ENCODE measurements at places on chromosomes 2 and 18.
A peak's percentile ranks its signal among the peaks of the same experiment; 100 is the strongest.

DNA sequence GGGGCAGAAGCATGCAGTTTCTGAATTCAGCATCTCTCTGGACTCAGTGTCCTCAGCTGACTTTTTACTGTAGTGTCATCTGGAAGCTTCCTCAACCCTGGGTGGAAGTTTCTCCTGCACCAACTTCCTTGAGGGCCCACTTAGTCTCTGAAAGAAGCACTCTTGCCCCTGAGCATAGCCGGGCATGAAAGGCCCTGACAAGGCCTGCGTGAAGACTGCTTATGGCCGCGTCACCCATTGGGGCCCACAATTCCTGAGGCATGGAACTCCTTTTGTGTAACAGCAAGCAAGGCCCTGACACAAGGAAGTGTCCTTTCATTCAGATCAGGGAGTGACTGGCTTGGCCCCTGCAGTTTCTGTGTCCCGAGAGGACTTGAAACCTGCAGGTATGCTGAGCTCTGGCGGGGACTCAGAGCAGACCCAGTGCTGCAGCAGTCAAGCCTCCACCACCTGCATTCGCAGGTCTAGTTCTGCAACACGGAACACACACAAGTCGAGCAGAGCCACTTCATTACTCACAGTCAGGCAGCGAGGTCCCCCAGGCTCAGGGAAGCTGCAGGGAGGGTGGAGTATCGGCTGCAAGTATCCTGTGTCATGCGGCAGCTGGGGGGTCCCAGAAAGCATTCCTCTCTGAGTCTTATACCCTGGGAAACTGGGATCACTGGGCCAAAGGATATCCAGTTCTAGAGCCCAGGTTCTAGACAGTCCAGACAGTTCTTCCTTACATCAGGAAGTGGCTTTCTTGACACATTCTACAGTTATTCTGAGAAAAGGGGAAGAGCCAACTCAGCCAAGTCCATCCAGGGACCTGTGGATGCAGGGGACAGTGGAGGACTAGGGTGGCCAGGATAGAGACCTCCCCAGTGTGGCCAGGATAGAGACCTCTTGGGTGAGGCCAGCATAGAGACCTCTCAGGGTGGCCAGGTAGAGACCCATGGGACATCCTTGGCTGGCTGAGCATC is 35.6 kb upstream of the PRLH start:
- DNase-seq: no peak

GRCh38 chr18:30486856-30487255 is 555.7 kb downstream of the DSC3 start:
- DNase-seq: no peak

DNA sequence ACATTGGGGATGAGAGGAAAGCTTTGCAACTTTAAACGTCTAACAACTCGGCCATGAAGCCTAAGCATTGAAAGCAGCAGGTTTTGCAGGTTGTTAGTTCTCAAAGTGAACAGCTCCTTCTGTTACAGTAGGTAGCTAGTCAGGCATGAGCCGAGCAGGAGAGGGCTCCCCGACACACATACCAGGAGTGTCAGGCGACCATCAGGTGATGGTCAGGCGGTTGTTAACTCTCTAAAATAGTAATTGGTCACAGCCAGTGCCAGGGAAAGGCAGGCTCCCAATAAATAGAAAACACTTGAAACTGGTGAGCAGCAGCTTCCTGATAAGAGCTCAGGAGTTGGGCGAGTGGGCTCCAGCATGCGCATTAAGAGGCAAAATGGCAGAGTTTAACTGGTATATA is 53.5 kb upstream of the DAPL1 start:
- no peak for DNase-seq

- DNase-seq: no peak
These were observed 29.6 kb downstream of the RAMP1 start for GRCh38 chr2:237889016-237889415.

DNA sequence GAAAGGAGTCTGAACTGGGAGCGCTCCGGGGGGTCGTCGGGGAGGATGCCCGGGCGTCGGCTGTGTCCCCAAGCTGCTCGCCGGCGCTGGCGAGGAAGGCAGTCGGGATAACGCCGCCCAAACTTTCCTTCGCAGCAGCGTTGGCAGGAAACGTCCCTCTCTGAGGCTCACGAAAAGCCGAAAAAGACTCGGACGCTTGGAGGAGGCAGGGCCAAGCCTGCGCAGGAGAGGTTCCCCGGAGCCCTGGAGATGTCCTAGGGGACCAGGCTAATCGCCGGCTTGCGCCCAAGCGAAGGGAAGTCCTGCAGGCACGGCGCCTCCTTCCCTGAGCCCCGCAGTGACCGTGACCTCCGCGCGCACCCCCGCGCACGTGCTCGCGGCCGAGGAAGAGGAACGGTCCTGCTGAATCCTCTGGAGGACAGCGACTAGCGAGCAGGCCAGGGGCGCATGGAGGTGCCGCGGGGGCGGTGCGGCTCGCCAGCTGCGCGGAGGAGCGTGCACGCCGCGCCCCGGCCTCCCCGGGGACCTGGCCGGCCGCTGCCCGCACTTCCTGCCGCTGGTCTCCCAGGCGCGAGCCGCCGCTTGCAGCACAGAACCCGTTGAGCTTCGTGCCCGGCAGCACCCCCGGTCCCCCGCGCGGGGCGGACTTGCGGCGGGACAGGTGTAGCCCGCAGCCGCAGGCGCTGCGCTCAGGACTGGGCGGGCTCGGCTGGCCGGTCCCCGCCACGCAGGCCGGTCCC is at the start of gene SH3RF3:
TSS of gene SH3RF3 (plus strand) at position 590 of the 740 bp plus-strand sequence.
- no peak for DNase-seq

GRCh38 chr2:52794581-52794980 is 973.0 kb upstream of the CHAC2 start:
- no peak for DNase-seq

- DNase-seq: no peak
These were observed 15.2 kb upstream of the CXCR4 start for GRCh38 chr2:136133176-136133575.

DNA sequence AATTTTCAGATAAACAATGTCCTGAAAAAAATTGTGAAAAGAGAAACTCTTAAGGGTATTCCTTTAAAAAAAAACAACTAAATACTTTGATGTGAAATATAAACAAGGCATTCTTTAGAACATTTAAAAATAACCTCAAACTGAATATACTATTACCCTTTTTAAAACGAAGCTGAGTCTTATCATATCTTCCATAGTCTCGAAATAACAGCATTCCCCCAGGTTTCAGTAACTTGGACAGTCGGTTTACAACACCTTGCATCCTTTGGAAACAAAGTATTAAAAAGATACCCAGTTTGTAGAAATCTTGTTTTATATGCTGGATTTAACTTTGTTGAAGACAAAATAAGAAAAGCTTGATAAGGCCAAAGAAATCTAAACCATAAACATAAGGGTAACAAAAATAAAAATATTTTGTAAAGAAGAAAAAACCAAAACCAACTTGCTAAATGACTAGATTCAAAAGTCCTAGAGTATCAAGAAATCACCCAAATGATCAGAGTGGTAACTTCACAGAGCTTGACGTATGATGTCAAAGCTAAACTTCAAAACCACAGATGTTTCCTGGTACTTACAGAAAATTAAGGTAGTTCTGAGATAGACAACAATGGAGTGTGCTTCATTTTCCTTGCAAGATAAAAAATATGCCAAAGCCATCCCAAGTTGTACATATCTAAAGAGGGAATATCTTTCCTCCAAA is 107.8 kb downstream of the METTL8 start:
- no peak for DNase-seq

DNA sequence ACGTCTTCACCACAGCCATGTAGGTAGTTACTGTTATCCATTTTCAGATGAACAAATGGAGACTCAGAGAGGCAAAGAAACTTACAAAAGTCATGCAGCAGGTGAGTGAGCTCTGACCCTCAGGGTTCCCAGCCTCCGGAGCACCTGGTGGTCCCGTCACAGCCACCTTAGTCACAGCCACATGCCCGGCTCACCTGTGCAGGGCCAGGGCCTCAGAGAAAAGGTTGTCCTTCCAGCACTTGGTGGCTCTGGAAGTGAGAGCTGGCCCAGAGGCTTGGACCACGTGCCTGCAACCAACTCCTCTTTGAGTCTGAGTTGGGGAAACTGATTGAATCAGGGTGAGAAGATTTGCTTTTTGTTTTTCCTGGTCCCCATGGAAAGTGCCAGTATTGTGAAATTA is 189.3 kb downstream of the GLI2 start:
- no peak for DNase-seq

DNA sequence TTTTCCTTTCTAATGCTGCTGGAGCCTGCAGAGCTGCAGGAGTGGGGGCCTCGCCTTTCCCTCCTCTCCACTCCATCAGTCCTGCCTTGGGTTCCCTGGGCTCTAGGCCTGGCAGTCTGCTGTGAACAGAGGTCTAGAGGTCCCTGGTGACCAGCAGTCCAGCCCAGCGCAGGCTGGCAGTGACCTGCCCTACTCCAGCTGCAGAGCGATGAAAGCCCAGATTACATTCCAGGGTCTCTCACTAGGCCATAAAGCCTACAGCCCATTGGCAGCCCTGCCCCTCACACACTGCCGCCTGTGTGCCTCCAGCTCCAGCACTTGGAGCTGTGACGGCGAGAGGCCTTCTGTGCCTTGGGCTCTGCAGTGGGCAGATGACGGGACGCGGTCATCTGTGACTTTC is 14.8 kb upstream of the MAL start:
- no peak for DNase-seq

DNA sequence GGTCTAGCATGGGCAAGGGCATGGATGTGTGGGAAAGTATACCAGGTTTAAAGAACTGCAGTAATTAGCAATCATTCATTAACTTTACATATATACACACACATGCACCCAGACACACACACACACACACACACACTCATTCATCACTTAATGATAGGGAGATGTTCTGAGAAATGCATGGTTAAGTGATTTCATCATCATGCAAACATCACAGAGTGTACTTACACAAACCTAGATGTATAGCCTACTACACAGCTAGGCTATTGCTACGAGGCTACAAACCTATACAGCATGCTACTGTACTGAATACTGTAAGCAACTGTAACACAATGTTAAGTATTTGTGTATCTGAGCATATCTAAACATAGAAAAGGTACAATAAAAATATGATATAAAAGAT is 83.6 kb downstream of the COLEC12 start:
- DNase-seq: no peak

DNA sequence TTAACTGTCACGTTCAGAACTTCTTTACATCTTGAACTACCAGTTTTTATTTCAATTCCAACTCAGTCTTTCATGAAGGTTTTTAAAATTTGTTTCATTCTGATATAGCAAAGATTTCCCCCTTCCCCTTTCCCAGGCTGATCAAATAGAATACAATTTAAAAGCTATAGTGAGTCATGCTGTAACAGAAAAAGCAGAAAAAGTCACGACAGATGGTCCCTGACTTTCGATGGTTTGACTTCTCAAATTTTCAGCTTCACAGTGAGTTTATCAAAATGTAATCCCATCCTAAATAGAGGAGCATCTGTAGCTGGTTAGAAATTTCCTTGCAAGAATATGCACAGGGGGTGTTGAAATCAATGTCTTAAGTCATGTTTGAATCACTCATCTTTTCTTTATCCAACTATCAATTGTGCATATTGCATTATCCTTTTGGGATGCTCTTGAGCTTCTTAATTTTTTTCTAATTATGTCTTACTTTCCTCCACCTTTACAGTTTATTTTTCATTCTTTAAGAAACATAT is 500.3 kb downstream of the LRP1B start:
- no peak for DNase-seq

- DNase-seq: no peak
These were observed 78.8 kb downstream of the PIEZO2 start for GRCh38 chr18:11070593-11070992.

DNA sequence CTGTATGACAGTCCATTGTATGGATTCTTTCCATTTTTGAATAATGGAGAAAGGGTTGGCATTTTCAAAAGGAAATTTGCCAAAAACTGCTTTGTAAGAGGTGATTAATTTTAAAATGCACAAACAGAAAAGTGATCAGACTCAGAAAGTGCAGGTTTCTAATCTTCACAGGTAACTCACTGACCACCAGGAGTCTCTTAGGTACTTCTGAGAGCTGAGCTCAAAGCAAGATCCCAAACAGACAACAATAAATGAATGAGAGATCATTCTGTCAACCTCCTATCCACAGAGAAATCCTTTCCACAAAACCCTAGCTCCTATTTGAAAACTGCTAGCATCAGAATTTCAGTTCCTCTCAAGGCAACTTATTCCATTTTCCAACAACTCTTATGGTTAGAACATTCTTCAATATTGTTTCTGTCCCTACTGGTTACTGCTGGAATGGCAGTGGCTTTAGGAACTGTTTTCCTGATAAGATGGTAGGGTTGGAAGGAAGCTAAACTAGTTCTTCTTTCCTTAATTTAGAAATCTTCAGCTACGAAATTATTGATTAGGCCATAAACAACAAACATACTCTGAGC is 20.6 kb upstream of the HAAO start:
- DNase-seq: no peak

DNA sequence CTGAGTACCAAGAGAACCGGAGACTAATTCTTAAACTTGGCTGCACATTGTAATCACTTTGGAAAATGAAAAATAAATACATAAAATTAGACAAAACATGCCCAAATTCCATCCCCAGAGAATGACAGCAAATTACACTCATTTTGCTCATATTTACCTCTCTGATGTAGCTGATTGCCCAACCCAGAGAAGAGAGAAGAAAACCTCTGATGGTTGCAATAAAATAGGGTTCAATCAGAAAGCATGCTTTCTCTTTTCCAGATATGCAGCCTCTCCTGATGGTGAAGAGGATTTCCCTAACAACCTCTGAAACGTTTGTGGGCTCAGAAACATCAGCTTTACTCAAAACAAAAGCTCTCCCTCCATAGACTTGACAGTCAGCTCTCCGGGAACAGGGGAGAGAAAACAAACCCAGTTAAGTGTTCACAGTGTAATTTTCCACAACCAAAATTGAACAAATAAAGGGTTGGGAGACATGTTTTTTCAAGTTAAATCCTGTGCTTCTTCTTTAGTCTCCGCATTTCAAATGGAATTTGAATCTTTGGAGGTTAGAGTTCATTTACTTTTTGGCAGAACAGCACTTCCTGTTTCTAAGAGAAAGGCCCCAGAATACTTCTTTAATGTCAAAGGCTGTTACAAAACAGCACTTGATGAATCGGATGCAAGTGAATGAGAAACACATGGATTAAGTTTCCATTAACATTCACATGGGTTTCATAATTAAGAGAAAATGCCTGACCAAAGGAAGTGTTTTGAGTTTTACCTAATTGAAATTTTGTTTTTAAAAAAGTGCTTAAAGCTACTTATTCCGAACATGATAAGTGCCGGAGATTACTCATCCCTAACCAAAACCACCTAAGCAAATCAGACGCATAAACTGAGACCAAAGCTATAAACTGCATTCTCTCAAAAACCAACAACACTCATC is 570.1 kb upstream of the SYT4 start:
- no peak for DNase-seq

DNA sequence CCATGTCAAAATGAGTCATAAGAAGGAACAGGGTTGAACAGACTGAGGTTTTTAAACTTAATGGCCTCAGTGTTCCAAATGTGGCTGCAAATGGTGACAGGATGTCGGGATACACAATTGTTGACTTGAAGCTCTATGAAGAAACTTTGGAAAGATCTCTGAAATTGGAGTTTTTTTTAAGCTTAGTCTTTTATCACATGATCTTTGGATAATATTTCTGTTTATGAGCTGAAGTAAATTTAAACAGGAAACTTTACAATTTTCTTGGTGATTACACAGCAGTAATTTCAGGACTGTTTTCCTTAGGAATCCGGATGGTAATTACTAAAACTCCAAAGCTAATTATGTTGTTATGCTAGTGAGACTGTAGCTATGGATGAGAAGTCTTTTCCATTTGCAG is 199.1 kb upstream of the NRXN1 start:
- no peak for DNase-seq

GRCh38 chr2:177830881-177831386 is 241.6 kb downstream of the PDE11A start:
- DNase-seq: peak; percentile 79
